NCI-H2227 treated with DMSO at 0.1 percent for 48 hours (cell line): ENCODE measurements at places on chromosomes 6 and 20.

DNA sequence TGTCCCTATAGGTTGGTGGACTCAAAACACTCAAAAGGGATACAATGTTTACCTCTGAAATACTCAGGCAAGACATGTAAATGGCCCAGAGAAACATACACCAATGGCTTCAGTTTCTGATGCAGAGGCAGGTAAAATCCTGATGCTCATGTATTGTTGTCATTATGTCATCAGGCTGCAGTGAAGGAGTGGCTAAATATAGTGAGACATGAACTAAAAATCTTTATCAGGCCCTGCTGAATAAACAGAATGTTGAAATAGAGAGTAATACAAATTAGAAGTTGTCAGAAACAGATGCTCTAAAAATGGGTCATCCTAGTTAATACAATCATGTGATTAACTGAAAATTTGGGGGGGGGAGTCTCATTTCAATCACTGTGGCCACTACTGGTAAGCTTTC is 20.4 kb downstream of the PTPRK start:
- DNase-seq = no peak

GRCh38 chr6:135030056-135030473 is 24.6 kb downstream of the HBS1L start:
- no peak for DNase-seq

DNA sequence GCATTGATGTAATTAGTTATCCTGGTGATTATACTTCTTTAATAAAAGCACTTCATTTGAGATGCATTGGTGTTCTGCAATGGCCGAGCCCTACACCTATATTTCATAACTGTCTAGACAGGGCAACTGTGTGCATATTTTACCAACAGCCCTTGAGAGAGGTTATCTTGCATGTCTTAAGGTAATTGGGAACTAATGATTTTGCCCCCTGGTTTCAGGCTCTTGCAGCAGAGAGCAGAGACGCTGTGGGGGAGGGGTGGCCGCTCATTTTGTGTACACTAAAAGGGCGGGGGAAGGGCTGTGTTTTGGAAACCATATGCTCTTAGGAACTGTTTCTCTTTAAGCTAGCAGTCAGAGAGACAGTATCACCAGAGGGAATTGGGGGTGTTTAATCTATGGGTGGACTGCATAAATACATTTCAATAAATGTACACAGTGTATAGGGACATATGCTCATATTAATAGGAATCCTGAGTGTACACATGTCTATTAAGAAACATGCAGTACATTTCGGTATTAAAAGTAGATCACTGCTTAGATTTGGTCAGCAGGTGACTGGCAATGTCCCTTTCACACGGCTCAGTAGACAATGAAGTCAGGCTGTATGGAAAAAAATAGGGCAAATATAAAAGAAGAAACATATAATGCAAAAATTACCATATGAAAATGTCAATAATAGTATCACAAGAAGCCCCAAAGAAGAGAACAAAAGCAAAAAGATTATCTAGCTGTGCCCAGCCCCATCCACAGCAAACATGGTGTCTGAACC is 402.9 kb upstream of the CITED2 start:
- DNase-seq = peak; percentile 3

DNA sequence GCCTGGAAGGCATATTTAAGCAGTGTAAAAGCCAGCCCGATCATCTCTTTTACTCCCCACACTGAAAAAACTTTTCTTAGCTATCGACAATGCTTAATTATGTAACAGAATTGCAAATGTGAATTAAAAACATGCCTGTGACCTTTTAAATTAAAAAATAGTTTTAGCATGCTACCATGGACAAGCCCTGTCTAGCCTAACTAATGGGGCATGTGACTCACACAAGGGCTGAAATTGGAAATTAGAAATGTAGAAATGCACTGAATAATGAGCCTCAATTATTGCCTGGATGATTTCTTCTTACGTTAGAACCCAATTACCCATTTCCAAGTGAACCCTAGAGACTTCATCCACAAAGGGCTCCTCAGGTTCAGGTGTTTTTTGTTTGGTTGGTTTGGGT is 82.7 kb downstream of the SIM1 start:
- no peak for DNase-seq

GRCh38 chr20:45867819-45868176 is 10.4 kb downstream of the ZSWIM3 start:
- no peak for DNase-seq

DNA sequence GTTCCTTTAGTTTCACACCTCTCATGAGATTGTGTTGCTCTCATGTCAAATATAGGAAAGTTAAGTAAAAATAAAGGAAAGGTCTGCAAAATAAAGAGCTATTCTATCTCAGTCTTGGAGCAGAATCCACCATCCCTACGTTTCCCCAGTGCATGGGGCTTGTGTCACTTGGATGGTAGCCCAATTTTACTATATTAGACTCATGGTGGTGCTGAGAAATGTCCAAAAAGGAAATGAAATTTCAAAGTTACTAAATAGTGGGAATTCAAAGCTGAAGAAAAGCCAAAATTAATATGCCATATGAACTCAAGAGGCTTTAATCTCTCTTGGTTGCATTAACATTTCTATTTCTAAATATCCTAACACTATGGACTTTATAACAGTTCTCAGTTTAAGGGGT is 1283.3 kb upstream of the GJE1 start:
- DNase-seq = no peak

GRCh38 chr6:112773187-112773586 is 426.1 kb downstream of the RFPL4B start:
- DNase-seq = no peak

DNA sequence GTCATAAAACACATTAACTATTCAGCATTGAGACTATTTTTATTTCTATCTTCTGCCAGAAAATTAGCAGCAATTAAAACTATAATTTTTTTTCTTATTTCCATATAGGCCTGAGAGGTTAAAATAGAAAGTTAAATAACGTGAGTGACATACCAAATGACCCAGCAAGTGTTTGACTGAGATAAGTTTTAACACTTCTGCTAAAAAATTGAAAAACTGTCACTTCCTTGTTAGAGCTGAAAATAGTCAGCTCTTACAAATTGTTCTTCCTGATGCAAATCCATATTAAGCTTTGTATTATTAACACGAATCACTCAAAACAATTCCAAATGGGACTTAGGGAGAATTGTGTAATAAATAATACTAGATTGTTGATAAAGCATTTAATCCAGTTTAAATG is 26.5 kb upstream of the STX11 start:
- DNase-seq = no peak

DNA sequence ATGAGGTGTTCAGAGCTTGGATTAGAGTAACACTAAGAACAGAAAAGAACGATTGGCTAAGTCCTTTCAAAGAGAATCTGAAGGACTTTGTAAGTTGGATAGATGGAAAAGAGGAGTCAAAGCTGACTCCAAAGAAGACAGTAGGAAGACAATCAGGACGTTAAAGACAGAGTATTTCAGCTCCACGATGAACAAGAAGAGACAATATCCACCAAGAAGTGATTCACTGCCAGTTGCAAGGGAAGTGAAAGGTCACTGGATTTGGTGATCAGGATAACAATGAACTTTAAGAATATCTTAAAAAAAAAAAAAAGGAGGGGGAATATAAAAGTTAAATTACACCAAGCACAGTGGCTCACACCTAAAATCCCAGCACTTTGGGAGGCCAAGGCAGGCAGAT is 17.9 kb downstream of the REPS1 start:
- no peak for DNase-seq

DNA sequence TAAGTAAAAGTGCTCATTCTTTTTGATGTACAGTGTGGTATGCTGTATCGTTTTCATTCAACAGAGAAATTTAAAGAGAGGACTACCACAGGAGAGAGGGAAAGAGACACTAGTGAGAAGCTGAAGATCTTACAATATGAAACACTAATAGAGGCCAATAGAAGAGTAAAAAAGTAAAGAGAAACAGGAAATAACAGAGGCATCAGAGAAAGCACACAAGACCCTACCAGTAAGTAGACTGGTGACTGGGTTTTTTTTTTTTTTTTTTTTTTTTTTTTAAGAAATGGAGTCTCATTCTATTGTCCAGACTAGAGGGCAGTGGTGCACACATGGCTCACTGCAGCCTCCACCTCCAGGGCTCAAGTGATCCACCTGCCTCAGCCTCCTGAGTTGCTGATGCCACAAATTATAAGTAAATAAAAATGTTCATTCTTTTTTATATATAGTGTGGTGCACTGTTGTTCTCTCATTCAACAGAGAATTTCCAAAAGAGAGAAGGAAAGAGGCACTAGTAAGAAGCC is 18.8 kb downstream of the ELOVL4 start:
- no peak for DNase-seq

DNA sequence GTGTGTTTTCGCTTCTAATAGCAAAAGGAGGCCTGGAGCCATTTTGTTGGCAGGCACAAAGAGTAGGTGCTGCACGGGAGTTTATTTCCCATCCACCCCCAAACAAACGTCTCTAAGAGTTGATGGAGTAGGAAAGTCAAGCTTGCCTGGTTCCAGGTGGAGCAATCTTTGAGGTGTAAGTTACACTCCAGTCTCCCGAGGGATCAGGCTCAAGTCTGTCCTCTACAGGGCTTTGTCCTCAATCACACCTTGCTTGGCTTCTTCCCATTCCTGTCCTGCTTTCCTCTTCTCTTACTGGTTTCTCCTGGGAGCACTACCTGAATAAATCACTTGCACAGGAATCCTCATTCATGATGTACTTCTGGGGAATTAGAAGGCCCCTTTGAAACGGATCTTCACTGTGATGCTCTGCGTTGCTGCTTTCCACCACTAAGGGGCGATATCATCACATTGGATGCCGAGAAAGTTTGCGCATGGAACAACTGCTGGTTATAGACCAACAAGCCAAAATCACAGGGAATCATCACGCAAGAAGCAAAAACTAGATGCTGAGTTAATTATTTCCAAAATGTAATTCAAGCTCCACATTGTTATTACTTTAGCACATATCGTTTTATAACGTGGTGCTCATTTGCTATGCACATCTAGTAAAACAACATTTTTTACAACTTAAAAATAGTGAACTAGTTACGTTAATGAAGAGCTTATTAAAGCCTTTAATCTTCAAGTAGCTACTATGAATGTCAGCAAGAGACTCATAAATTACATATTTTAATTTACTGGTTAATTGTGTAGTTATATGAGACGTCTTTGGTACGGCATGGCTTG is 156.8 kb downstream of the DNAH8 start:
- DNase-seq = peak; percentile 18

DNA sequence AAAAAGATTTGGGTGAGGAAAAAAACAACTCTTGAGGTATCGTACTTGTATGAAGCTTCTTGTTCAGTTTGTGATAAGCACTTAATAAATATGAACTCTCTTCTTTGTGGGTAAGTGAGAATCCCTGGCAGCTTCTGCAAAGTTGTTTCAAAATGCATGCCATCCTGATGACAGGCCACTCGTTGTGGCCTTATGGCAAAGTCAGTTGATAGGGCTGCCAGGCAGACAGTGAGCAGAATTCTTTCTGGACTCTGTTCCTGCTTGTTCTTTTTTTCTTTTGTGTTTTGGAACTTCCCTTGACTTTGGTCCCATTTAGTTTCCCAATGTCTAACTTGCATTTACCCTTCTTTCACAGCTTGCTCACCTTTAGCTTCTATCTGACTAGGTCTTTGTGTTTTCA is 983.5 kb upstream of the FLRT3 start:
- no peak for DNase-seq

- no peak for DNase-seq
Measured at GRCh38 chr6:102742754-102743356, 1349.3 kb downstream of the GRIK2 start.

DNA sequence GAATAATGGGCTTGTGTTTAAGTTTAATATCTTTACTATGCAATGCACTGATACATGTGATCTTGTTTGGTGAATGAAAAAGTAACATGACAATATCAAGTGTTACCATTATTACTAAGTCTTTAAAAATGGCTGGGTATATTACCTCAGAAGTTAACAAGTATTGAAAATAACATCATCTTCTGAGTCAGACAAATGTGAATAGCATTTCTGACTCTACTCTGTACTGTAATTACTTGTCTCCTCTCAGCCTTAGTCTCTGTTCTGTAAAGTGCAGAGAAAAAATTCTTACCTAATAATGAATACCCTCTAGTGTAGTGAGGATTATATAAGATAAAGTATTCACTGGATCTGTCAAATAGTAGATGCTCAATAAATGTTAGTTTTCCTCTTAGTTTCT is 47.0 kb upstream of the GCLC start:
- no peak for DNase-seq

DNA sequence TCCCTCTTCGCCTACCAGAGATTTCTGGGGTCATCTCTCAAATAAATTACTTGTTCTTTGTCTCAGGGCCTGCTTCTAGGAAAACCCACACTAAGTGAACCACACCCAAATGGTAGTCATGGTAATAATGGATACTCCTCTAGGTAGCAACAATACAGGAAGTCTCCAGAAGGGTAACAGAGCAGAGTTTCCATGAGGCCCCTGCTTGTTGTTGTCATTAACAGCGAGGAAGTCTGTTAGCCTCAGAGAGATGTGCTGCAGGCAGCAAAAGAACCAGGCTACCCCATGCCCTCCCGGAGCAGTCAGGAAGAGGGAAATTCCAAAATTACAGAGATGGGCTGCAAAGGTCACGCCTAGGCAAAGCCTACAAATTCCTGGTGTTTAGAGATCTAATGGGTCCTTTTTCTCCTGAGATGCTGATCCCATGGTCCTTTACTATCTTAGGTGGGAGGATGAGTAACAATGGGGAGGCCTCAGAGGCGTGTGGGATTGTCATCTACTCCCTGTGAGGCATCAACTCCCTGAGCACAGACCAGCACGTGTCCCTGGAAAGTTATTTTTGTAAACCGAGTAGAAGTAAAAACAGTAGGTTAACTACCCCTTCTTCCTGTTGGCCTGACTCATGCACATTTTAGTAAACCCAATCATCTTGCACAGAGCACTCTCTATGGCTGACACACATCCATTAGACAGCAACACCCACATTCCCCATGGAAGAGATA is 10.1 kb downstream of the ISM1 start:
- DNase-seq = no peak

DNA sequence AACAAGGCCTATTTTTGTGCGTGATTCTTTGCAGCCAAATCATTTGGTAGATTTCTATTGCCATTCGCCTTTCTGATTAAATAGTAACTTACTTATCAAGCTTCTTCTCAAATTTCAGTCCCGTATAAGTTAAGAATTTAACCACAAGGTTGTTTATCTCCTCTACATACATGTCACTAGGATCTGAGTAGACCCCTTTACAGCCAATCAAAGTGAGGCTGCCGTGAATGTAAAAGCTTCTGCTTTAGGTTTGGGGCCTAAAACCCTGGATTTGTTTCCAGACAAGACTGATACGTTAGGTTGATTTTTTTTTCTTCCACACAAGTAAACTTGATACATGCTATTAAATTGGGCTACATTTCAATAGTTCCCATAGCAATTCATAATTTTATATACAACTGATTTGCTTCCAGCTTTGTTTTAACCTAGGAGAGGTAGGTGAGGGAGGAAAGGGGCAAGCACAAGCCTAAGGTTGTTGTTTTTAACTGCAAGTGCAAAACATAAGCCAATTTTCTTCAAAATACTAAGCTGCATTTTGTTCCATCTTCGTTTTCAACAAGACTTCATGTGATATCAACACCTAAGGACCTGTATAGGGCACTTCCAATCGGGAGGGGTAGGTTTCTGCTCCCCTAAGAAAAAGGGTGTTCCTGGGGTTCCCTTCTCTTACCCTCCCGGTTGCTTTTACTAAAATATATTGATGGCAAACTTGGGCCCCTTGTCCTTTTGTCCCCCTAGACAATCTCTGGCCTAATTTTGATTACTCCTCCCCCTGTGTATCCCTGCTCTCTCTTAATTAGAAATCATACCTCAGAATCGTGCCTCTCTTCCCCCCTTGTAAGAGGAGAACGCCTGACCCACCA is 1.7 kb downstream of the RANBP9 start:
- DNase-seq = peak; percentile 12

GRCh38 chr6:11062715-11063114 is 18.6 kb upstream of the ELOVL2 start:
- no peak for DNase-seq
